Adrenal gland (tissue), 19 donors: ENCODE measurements at places on chromosomes 2 and 18.

- no peak for DNase-seq
Observed at GRCh38 chr2:182792441-182792840, 74.0 kb downstream of the FRZB start.

DNA sequence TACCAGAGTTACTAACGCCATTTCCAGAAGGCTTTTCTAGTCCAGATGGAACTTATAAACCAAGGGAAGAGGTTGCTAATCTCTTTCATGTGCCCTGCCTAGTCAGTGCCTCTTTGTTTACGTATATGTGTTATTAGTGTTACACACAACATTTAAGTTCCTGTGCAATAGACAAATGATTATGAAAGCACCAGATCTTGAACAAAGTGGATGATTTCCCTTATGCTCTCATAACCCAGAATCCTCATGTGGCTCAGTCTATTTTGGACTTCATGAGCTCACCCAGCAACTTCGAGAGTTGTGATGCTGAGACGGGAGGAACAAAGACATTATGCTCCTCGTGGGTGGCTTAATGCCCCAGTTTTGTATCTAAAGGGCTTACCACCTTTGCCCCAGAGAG, 214.4 kb upstream of the SP5 start:
- DNase-seq = no peak

GRCh38 chr2:149648282-149649030, 60.9 kb upstream of the MMADHC start:
- peak; percentile 72 for DNase-seq

DNA sequence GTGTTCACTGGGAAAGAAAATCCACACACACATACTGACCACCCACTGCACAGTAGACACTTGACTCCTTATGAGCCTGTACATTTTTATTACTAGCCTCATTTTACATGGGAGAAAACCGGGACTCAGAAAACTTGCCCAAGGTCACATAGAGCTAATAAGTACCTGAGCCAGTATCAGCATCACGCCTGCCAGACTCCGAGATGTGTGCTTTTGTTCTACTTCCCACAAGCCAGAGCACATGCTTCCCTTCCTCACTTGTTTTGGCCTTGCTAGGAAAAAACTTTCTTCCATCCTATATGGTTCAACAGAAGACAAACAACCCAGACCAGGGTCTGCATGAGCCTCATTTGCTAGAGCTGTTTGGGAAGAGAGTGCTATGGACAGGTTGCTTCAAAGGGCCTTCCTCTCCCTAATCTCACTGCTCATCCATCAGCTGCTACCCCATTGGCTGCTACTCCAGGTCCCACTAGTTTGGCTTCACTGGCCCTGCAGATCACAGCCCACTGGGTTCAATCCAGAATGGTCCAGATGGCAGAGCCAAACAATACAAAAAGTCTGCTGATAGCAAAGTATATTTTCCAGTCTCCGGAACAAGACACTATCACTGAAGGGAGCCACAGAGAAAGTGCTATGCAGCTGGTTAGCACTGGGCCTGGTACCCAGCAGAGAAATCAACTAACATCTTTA, 63.9 kb downstream of the STK39 start:
- DNase-seq = no peak

GRCh38 chr2:219149667-219150066, 10.9 kb downstream of the NHEJ1 start:
- no peak for DNase-seq

- DNase-seq = no peak
Observed at GRCh38 chr18:25457601-25458000, 105.6 kb upstream of the ZNF521 start.

DNA sequence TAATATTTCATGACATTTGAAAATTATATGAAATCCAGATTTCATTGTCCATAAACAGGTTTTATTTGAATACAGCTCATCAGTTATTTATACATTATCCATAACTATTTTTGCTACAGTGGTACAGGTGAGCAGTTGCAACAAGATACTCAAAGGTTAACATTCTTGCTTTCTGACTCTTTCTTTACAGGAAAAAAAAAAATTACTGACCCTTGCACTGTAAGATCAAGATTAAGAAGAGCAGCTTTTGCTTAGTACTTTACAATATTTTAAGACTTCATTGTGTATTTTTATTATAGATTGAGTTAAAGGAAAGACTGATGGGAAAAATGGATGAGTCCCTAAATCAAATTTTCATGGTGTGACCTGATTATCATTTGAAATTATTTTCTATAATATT, 11.2 kb downstream of the ETAA1 start:
- no peak for DNase-seq

- DNase-seq = no peak
Observed at GRCh38 chr2:237309416-237309815, 104.5 kb downstream of the COL6A3 start.

- DNase-seq = peak; percentile 41
Observed at GRCh38 chr2:43268066-43268953, 41.9 kb upstream of the ZFP36L2 start.

- DNase-seq = no peak
Observed at GRCh38 chr2:240879105-240879504, 10.5 kb downstream of the AGXT start.

GRCh38 chr18:51668101-51668500, 470.6 kb upstream of the MEX3C start:
- peak; percentile 68 for DNase-seq

GRCh38 chr2:207683879-207684627, 27.4 kb upstream of the CCNYL1 start:
- DNase-seq = peak; percentile 9

DNA sequence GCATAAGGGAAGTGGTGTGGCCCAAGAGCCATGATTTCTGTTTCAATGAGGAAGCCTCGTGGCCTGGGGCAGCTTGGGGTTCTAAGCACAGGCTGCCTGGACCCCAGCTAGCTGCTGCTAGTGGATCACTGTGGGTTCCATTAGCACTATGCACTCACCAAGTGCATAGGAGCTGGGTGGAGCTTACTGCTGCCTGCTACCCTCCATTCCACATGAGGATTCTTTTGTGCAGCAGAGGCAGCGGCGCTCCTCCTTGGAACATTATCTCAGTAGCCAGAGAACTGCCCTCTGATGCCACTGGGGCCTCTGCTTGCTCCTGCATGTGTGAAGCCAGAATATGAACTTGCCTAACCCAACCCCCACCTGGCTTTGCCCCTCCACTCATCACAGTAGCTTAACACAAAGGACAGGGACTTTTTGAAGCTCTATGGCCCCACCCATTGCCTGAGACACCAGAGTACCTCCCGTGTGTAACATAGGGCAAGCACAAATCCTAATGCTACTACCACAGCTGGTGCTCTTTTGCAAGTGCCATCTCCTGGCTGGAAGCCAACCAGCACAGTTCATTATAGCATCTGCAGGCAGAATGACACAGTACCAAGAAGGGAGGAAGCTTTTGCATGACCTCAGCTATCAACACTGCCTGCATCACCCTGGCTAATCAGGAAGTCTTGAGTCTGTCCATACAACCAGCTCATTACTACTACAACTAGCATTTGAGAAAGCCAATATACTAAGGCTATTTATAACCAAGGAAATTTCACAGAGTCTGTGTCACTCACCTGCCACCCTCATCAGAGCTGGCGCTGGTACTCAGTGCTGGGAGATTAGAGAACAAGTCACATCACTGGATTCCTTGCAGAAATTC, 297.0 kb upstream of the GULP1 start:
- DNase-seq = no peak

- peak; percentile 72 for DNase-seq
Observed at GRCh38 chr2:216694082-216694825, 1.1 kb downstream of the IGFBP5 start.

DNA sequence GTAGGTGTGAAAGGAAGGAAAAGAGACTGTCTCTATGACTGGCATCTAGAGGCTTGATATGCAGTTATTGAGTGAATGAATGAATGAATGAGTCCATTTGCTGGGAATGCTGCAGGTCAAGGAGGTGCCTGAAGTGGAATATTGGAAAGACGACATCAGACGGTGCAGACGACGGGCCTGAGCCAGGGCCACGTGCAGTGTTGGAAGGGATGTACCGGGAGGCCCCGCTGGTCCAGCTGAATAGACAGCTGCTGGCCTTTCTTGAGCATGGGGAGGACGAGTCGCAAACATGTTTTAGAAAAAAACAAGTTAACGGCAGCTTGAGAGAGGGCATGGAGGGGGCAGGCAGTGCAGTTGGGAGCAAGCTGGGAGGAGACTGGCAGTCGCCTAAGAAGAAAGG, 237.1 kb upstream of the PXDN start:
- peak; percentile 18 for DNase-seq

- no peak for DNase-seq
Observed at GRCh38 chr2:230075988-230076631, 7.4 kb upstream of the SLC16A14 start.

GRCh38 chr2:100174026-100174431, 31.6 kb upstream of the AFF3 start:
- DNase-seq = no peak

- no peak for DNase-seq
Observed at GRCh38 chr2:219410390-219410789, 7.8 kb upstream of the DES start.

GRCh38 chr2:55103046-55103445, 52.8 kb upstream of the RTN4 start:
- DNase-seq = no peak

DNA sequence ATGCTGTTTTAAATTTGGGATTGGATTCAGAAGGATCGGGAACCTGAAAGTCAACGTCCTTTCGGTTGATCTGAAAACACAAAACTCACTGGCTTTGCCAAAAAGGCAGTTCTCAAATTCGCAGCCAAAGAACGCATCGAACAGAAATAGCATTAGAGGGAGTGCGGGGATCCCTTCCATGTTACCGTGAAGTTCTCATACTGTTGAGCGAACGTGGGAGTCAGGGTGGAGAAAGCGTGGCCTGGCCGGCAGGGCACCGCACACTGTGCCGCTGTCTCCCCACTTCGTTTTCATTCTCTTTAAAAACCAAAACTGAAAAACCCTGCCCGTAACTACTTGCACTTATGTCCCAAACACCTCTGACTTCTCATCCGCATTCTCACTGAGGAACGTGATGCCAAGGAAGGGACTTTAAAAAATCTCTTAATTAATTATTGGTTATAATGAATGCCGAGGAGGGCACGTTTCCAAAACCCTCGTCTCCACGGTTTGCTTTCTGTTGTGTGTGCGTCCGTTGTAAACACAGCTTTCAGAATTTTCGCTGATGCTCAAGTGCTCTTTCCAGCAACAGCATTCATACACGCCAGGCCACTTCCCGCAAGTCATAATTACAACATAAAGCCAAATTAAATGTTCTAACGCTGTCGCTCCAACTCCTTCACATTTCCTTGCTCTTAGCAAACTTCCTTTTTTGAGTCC, 60.9 kb upstream of the TWIST2 start:
- DNase-seq = no peak

DNA sequence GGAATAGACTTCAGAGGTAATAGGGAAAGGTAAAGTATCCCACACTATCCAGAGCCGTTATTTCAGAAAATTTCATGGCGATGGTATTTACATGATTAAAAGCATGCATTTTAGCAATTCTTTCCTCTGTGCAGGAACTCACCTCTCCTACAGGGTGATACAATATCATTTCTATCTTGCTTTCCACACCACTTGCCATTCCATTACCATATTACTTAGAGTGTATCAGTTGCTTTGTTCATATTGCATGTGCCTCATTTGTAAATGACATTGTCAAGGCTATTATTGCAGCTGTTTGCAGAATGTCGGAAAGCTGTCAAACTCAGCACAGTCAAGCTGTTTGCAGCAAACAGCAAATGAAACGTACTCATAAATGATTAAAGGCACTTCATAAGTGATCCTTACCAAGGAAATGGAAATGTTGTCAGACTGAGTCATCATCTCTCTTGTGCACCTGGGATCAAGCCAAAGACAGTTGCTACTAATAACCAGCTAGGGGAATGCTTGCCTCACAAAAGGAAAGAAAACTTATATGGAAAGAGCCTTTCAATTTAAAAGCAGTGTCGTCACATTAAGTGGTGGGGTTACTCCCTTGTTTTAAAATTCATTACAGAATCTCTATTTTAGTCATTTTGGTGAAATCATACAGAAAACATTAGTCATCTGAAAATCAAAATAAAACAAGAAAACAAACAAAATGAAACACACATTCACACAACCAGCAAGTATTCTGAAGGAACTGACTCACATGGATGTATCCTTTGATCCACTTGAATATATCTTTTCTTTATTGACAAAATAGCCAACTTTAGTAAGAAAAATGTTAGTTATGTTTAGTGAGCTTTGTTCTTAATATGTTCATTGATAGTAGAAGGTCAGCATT, 1064.1 kb upstream of the CNTNAP5 start:
- DNase-seq = no peak

DNA sequence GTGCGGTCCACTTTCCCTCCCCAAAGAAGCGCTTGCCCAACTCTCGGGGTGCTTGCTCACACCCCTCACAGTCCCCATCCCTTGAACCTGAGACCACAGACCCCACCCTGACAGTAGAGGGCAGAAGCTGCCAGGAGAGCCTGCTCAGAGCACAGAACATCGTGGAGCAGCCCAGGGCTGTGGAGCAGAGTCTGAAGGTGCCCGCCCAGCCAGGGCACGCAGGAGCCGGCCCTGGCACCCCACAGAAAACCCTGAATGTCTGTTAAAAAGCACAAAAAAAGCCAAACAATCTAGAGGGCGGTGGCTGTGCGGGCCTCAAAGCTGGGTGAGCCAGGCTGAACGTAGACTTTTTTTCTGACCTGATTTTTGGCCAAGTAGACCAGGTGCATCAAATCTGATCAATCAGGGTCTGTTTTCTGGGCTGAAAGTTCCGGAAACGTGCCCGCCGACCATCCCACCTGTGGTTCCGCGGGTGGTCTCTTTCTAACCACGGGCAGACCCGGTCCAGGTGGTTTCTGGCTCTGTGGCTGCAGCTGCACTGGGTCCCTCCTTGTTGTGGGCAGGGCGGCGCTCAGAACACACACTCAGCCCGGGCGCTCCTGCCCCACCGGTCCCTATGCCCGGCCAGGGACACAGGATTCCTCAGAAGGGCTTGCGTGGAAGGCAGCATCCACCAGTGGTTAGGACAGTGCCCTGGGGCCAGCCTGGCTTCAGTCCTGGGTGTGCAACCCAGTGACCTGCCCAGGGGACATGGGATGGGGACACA, 66.3 kb downstream of the SLC66A2 start:
- no peak for DNase-seq

DNA sequence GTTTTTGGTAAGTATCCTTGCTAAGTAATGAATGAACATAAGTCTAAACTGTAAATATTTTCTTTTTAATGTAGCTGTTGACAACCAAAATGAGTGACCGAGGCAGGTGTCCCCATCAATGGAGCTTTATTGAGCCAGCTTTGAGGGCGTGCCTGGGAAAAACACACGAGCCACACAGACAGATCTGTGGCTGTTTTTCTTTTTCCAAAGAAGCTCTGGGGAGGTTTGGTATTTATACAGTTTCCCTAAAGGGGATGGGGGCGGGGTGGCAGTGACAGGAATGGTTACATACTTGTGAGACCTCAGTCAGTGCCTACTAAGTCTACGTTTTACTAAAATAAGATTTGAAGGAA, 11.2 kb downstream of the DBI start:
- no peak for DNase-seq
